Effector memory CD8-positive, alpha-beta T cell (primary cell): ENCODE measurements at places on chromosomes 11 and 22.

- DNase-seq = no peak
Observed at GRCh38 chr11:75261902-75262361, 21.4 kb downstream of the TPBGL start.

DNA sequence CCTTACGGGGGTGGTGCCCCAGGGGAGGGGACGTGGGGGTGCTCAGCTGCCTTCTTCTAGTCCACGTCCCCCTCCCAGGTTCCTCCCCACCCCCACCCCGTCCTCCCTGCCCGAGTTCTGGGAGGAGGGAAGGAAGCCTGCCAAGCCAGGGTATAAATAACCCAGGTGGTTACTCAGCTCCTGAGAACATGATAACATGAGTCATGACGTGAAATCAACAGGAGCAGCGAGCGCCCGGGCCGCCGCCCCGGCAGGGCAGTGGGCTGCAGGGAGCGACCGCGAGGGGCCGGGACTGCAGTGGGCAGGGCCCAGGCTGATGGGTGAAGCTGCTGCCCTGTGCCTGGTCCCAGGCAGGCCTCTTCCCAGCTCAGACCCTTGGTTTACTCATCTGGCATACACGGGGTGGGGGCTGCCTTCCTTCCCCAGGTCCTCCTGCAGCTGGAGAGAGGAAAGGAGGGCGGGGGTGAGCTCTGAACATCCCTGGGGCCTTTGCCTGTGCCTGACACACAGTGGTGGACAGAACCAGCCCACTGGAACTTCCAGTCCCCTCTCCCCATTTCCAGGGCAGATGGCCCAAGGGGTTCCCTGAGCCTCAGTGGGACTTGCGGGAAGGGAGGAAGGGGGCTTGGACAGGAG lies 8.8 kb upstream of the PDGFB start:
- no peak for DNase-seq

- no peak for DNase-seq
Observed at GRCh38 chr11:119297938-119298337, 19.0 kb downstream of the MCAM start.

DNA sequence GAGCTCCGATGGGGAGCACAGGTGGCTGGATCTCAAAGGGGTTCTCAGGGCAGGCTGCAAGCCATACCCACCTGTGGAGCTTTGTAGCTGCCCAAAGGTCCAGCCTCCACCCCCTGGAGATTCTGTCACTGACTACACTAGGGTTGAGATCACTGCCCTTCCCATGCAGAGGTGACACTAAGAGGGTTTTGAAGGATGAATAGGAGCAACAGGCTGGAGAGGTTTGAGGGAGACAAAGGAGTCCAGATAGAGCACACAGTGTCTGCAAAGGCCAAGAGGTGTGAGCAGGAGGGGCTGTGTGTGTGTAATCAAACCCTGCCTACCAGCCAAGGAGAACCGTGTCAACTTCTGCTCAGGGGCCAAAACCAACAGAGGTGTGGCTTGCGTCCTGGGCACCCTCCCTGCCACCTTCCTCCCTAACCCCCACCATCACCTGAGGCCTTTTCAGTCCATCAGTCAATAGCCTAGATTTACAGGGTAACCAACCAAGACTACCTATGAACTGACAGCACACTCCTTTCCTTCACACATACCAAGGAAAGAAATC lies 43.0 kb upstream of the WNT11 start:
- no peak for DNase-seq

GRCh38 chr11:103811870-103812455 lies 224.5 kb upstream of the DDI1 start:
- no peak for DNase-seq

DNA sequence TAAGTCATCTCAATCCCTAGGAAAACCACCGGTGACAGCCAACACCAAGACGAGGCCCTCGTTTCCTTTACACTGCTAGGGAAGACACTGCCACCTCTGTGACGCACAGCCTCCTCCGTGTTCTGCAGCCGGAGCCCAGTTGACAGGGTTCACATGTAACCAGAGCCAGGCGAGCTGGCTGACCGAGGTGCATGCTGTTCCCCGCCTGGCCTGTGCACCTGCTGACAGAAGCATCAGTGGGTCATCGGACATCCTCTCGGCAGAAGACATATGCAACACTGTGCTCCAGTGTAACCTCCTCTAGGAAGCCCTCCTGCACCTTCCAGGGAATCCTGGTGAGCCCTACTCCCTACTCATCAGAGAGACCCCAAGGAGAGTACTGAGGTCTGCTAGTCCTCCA lies 114.2 kb upstream of the TP53AIP1 start:
- DNase-seq = no peak

GRCh38 chr11:81159900-81160299 lies 1573.8 kb downstream of the FAM181B start:
- DNase-seq = no peak

- DNase-seq = no peak
Observed at GRCh38 chr11:96050435-96051182, 126.7 kb upstream of the MTMR2 start.

DNA sequence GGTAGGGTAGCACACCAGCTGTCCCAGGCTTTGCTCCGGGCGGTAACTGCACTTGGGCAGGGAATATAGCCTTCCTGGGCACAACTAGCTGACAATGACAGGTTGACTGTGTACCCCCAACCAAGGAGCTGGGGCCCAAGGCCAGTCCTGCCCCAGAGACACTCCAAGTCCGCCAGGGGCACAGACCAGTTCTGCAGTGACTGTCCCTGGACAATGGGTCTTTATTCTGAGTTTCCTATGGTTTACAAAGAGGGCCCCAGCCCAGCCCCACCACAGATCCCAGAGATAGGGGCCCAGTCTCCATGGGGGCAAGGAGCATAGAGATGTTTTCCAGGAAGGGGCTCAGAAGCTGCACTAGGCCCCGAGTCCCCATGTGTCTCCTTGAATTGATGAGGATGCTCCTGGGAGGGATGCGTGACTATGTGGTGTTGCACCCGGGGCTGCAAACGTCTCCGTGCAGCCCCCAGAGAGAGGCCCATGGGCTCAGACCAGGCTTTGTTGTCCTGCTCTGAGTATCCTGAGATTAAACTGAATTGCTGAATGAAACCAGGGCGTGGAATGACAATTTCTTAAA lies 48.4 kb downstream of the CD6 start:
- DNase-seq = no peak

DNA sequence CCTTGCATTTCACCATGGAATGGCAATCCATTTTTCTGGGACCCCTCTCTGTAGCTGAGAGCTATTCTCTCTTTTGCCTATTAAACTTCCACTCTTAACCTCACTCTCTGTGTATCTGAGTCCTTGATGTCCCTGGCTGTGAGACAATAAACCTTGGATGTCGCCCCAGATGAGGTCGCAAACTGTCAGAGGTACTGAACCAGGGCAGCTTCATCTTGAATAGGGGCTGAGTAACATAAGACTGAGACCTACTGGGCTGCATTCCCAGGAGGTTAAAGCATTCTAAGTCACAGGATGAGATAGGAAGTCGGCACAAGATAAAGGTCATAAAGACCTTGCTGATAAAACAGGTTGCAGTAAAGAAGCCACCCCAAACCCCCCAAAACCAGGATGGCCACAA lies 68.0 kb downstream of the RSF1 start:
- no peak for DNase-seq

GRCh38 chr11:57798905-57799559 lies 37.4 kb downstream of the CTNND1 start:
- DNase-seq = no peak

DNA sequence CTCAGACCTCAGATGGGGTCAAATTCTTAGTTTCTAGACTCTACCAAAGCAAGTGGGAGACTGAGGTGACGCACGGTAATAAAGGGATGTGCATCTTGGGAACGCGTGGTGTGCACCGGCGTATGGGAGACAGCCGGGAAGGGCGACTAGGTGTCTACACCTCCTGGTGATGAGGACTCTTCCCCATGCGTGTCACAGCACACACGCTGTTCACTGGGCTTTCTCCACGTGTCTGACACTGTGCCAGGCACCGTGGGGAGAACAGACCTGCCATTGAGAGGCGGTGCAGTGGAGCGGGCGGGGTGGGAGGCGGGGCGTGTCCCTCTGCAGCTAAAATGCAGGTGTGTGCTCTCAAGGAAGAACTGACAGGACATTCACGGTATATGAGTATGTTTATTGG lies 5.3 kb downstream of the FXYD6 start:
- no peak for DNase-seq

DNA sequence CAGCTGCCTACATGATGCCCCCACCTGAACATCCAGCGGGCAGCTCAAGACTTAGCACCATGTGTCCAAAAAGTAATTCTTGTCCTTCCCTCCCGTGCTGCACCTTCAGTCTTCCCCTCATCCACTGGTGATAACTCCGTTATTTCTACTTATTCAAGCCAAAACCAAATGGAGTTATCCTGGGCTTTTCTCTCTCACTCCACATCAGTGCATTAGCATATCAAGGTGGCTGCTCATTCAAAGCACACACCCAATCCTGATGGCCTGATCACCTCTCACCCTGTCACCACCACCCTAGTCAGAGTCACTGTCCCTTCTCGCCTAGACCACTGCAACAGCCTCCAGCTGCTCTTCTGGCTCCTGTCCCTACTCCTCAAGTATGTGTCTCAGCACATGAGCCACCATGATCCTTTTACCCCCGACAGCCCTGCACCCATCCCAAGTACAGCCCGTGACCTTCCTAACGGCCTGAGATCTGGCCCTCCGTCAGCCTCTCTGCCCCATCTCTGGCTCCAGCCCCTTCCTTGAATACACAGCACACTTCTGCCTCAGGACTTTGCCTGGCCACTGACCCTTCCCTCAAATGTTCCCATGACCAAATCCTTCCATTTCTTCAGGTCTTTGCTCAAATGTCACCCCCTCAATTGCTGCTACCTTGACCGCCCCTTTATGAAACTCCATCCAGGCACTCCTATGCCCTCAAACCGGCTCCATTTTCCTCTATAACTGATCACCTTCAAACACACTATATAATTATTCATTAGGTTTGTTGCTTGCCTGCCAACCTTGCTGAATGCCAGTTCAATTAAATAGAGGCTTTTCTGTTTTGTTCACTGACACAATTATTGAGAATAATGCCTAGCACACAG lies 19.7 kb upstream of the SLC25A1 start:
- no peak for DNase-seq

GRCh38 chr11:7060868-7061267 lies 27.9 kb upstream of the RBMXL2 start:
- DNase-seq = no peak

- no peak for DNase-seq
Observed at GRCh38 chr11:34356576-34356912, 1.3 kb downstream of the ABTB2 start.

- no peak for DNase-seq
Observed at GRCh38 chr22:27686534-27686933, 115.0 kb downstream of the MN1 start.

GRCh38 chr22:30753701-30754100 lies 59.0 kb downstream of the OSBP2 start:
- DNase-seq = no peak

DNA sequence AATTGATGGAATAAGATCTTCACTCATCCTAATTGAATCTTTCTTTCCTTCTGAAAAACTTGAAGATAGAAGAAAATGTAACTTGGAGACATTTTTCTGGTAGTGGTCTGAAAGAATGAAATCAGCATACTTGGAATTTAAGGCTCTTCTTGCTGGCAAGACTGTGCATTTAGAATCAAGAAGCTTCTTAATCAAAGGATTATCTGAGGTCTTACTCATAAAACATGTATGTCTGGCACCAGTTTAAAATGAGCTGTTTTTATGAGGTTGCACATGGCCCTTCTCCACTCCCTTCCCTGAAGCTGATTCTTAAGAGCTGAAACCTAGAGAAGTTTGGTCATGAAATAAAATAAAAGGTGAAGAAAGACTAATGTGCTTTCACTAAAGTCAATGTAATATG lies 77.3 kb downstream of the ARHGEF12 start:
- DNase-seq = no peak

GRCh38 chr11:8227156-8228152 lies 36.2 kb downstream of the LMO1 start:
- no peak for DNase-seq

DNA sequence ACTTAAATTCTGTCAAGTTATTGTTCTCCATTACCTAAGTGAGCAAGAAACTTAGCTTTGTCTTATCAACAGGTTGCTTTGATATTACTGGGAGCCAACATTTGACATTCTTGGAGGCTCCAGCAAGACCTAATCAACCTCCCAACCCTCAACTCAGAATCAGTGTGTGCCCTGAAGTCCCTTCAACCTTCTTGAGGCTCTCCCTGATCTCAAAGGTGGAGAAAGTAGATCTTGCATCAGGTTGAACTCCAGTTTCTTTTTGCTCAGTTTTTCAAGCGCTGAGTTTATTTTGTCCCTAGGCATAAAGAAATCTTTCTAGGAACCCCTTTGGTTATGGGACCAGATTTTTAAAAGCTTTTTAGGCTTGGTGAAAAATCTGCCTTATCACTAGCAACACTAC lies 1.4 kb downstream of the FAM111A start:
- no peak for DNase-seq

DNA sequence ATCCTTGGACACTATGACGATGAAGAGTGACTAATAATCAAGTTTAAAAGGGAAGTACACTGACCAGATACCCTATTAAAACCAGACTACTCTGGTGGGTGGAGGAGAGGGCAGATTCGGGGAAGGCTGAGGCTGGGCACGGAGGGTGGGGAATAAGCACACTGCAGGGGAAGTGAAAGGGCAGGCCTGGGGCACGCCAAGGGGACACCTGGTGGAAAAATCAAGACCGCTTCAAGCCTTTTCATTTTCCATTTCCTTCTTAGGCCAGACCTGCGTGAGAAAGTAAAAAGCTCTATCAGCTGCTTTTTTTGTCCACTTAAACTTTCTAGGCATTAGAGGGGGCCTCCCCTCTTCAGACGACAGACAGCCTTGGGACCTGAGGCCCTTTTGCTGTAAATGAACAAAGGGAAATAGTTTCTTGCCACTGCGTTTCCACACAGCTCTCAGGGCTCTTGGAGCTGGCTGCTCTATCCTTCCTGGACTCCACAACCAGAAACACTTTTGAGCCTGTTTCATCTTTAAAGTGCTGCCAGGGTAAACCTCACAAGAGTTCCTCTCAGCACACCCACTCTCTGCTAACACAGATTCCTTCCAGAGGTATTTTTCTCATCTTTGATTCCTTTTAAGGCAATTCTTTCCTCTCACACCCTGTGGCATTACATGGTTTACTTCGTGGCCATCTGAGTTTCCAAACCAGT lies 25.0 kb upstream of the SERPIND1 start:
- no peak for DNase-seq

- DNase-seq = peak; percentile 2
Observed at GRCh38 chr11:93895106-93895862, 44.9 kb upstream of the VSTM5 start.

GRCh38 chr11:119847853-119848252 lies 118.9 kb upstream of the NECTIN1 start:
- no peak for DNase-seq

DNA sequence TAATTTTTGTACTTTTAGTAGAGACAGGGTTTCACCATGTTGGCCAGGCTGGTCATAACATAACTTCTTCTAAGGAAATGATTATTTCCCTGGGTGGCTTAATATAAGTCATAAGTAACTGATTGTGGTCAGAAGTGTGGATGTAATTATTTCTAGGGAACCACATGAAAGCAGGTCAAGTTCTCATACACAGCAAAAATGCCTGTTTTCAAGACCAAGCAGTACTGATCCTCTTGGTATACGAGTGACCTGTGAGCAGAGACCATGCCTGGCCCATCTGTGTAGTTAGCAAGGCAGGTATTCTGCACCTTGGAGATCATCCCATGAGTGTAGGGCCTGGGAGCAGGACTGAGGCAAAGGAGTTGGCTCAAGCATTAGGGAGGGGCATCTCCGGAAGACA lies 32.5 kb upstream of the NUCB2 start:
- DNase-seq = no peak

GRCh38 chr11:69300120-69301060 lies 6.4 kb downstream of the MYEOV start:
- no peak for DNase-seq
